Esophagus squamous epithelium (tissue), 5 donors: ENCODE measurements at places on chromosomes 1 and 21. TPM values are rescaled to one million over a fixed set of nuclear protein-coding genes. Genes with fewer than 3 reads are reported as not detected.

DNA sequence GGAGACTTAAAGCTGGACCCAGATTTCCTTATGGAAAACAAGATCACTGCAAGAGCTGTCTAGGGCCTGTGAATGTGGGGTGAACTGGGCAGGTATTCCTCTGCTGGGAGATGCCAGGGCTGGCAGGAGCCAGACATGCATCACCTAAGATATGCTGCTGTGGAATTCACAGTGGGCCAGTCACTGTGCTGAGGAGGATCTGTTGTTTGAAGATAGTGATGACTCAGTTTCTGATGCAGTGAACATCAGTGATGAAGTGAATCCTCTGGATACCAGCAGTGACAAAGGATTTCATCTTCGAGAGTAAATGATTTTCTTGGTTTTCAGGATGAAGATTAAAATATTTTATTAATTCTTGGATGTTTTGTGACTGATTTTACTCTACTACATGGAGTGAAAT, 29.9 kb upstream of the CAMSAP2 start:
- no peak overlapping the region for H3K27ac ChIP-seq
- DNase-seq, result no peak
- no peaks in the 10 kb centered on the region for H3K36me3 ChIP-seq
- no peaks in the 10 kb centered on the region for H3K27me3 ChIP-seq

DNA sequence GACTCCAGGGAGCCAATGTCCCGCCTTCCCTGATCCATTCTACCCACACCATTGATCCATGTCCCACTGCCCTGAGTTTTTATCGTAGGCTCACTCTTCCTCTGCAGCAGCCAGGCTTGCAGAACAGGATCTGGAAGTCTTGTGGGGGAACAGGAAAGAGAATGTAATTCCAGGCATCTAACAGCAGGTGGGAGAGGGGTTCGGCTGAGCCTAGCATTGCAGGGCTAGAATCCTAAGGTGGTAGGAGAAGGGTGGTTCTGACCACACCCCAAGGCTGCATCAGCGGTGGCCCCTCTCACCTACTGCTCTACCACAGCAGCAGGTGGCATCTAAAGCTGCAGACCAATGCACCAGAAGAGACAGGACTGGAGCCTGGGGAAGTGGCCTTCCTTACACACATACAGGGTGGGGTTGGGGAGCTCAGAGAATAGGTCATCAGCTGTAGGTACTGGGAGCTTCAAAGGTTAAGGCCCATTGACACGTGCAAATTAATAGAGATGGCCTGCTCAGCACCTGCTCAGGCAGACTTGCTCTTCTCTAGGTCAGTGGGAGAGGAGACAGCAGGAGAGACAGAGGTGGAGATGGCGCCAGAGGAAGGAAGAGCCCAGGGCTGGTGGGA, 20.5 kb downstream of the KNCN start:
- H3K27me3 ChIP-seq, result peaks cover 91% of the 10 kb centered on the region
- no peaks in the 10 kb centered on the region for H3K36me3 ChIP-seq
- peaks cover 36% of the 10 kb centered on the region for H3K4me1 ChIP-seq
- H3K27ac ChIP-seq, result no peak overlapping the region
- DNase-seq, result no peak

DNA sequence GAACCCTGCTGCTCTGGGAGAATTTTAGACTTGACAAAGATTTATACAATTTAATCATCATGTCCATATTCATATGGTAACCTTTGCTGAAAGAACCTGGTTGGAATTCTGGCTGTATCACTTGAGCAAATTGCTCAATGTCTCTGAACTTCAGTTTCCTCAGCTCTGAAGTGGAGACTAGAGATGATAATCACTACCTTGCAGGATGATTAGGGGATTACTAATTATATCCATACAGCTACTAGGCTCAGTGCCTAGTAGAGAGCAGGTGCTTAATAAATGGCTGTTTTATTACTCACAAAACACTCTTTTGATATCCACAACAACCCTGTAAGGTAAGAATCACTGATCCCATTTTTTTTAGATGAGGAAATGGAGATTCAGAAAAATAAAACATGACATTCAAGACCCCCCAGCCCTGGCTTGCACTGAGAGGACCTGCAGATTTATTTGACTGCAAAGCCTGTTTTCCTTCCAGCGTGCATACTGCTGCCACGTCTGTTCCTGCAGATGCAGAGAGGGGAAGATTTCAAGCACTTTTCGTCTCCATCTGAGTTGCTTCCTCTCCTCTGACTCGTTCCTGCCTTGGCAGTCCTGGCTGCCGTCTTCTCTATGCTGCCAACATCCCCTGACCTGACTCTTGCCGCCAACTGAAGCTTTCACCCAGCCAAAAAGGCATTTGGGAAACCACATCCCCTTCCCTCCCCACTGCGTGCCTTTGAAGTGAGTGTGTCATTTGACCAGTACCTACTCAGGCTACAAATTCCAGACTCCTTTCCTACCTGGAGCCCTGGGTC, 203.0 kb downstream of the PLPP3 start:
- peaks cover 45% of the 10 kb centered on the region for H3K4me1 ChIP-seq
- DNase-seq, result no peak
- H3K36me3 ChIP-seq, result no peaks in the 10 kb centered on the region
- no peak overlapping the region for H3K4me3 ChIP-seq
- peak overlapping the region; percentile 12 for H3K27ac ChIP-seq

- no peaks in the 10 kb centered on the region for H3K4me1 ChIP-seq
- H3K36me3 ChIP-seq, result no peaks in the 10 kb centered on the region
- no peak overlapping the region for H3K27ac ChIP-seq
- no peak overlapping the region for H3K4me3 ChIP-seq
- no peaks in the 10 kb centered on the region for H3K27me3 ChIP-seq
Measured at GRCh38 chr1:46057781-46058180, 74.6 kb downstream of the PIK3R3 start.

GRCh38 chr1:175597205-175597604, 146.2 kb downstream of the TNR start:
- no peaks in the 10 kb centered on the region for H3K36me3 ChIP-seq
- H3K27ac ChIP-seq, result no peak overlapping the region
- DNase-seq, result no peak
- peaks cover 25% of the 10 kb centered on the region for H3K27me3 ChIP-seq

- H3K36me3 ChIP-seq, result no peaks in the 10 kb centered on the region
- no peak overlapping the region for H3K27ac ChIP-seq
- peaks cover 17% of the 10 kb centered on the region for H3K27me3 ChIP-seq
- DNase-seq, result no peak
Measured at GRCh38 chr1:53460666-53461322, 1.6 kb downstream of the DMRTB1 start.

- no peak overlapping the region for H3K4me3 ChIP-seq
- no peaks in the 10 kb centered on the region for H3K4me1 ChIP-seq
- no peak overlapping the region for H3K27ac ChIP-seq
- H3K27me3 ChIP-seq, result no peaks in the 10 kb centered on the region
Measured at GRCh38 chr1:62906428-62906886, 122.5 kb downstream of the ATG4C start.

DNA sequence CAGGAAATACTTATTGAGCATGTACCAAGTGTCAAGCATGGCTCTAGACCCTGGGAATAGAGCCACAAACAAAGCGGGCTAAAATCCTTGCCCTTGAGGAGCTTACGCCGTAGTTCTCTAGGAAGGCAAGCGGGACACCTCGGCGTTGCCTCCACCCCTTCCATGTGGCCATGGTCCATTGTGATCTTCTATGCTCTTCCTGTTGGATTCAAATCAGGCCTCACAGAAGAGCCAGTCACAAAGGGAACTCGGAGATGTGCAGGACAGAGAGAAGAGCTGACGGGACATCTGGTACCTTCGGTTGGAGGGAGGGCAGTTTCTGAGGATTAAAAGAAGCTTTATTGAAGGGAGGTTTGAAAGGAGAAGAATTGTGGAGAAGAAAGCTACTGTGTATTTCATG, 129.3 kb downstream of the TMEM53 start:
- H3K4me1 ChIP-seq, result peaks cover 3% of the 10 kb centered on the region
- no peak for DNase-seq
- no peaks in the 10 kb centered on the region for H3K27me3 ChIP-seq
- no peak overlapping the region for H3K4me3 ChIP-seq
- H3K27ac ChIP-seq, result no peak overlapping the region
- H3K36me3 ChIP-seq, result no peaks in the 10 kb centered on the region

DNA sequence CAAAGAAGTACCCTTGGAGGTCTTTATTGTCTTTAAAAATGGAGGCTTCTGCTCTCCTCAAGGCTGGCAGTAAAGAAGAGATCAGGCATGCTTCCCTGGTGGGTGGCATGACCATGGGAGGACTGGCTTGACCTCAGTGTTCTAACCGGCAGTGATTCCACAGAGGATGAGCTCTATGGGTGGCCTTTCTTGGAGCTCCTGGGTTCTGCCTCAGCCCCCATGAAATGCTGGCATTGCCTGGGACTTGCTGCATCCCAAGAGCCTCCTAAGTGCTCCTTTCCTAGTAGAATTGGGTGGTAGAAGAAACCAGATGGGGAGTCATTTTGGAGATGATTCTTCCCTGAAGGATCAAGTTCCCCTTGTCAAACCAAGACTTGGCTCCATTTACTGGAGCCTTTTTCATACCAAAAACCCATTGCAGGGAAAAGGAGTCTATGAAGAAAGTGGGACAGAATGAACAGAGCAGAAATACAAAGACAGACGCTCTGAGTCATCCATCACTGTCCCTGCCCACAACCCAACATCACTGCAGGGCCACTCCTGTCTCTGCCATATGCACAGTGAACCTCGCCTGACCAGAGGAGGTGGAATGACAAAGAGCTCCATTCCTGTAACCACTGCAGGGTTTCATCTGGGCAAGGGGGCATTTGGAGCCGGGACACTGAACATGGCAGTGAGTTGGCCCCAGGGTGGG, 42.4 kb downstream of the RIMS3 start:
- no peaks in the 10 kb centered on the region for H3K27me3 ChIP-seq
- H3K4me1 ChIP-seq, result no peaks in the 10 kb centered on the region
- H3K36me3 ChIP-seq, result no peaks in the 10 kb centered on the region
- no peak overlapping the region for H3K4me3 ChIP-seq
- H3K27ac ChIP-seq, result no peak overlapping the region
- DNase-seq, result no peak

- no peak for DNase-seq
- H3K4me1 ChIP-seq, result no peaks in the 10 kb centered on the region
- H3K36me3 ChIP-seq, result peaks cover 17% of the 10 kb centered on the region
- H3K4me3 ChIP-seq, result no peak overlapping the region
- H3K27me3 ChIP-seq, result no peaks in the 10 kb centered on the region
Measured at GRCh38 chr1:180791806-180792205, 120.9 kb upstream of the KIAA1614 start.

GRCh38 chr1:59761443-59761842, 53.3 kb upstream of the HOOK1 start:
- H3K4me1 ChIP-seq, result peaks cover 73% of the 10 kb centered on the region
- H3K36me3 ChIP-seq, result no peaks in the 10 kb centered on the region
- DNase-seq, result no peak
- H3K4me3 ChIP-seq, result no peak overlapping the region

DNA sequence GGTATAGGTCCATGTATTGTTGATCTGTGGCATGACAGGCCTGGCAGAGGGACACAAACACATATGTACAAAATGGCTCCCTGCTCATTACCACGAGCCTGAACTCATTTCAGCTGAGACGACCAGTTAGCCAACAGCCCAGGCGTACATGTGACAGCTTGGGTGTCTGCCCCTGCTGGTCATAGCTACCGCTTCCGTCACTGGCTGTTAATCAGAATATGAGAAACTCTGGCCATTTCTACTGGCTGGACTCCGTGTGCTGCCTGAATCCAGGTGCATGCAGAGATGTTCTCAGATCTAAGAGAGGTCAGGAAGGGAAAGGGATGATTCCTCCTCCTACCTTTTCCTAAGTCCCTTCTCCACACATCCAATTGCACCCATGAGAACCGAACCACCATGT, 144.5 kb downstream of the PBX1 start:
- no peak overlapping the region for H3K27ac ChIP-seq
- H3K4me1 ChIP-seq, result peaks cover 91% of the 10 kb centered on the region

GRCh38 chr1:54540582-54541295, 7.3 kb upstream of the ACOT11 start:
- DNase-seq, result no peak
- no peak overlapping the region for H3K27ac ChIP-seq
- H3K27me3 ChIP-seq, result no peaks in the 10 kb centered on the region
- H3K4me1 ChIP-seq, result peaks cover 24% of the 10 kb centered on the region

- no peak overlapping the region for H3K4me3 ChIP-seq
- no peaks in the 10 kb centered on the region for H3K36me3 ChIP-seq
- H3K27ac ChIP-seq, result no peak overlapping the region
Measured at GRCh38 chr1:10733474-10734366, 62.7 kb downstream of the CASZ1 start.

GRCh38 chr21:38129711-38130110, 127.1 kb upstream of the KCNJ15 start:
- H3K4me3 ChIP-seq, result no peak overlapping the region
- DNase-seq, result no peak
- H3K27ac ChIP-seq, result no peak overlapping the region
- H3K4me1 ChIP-seq, result no peaks in the 10 kb centered on the region
- no peaks in the 10 kb centered on the region for H3K27me3 ChIP-seq

DNA sequence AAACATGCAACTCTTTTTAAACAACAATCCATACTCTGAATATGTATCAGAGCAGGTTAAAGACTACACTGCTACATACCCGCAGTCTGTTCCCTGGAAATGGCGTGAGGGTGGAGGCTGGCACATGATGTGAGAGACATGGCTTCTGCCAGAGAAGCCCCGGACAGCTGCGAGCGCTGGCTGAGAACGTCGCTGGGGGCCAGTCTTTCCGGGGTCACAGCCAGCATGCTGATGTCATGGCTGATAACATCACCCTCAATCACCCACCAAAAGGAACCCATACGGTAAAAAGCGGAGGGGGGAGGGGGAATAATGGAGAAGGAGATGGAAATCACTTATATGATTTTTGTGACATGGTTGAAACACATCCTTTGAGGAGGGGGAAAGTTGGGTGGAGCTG, 29.1 kb downstream of the C1orf198 start:
- no peaks in the 10 kb centered on the region for H3K4me1 ChIP-seq
- DNase-seq, result no peak
- no peaks in the 10 kb centered on the region for H3K27me3 ChIP-seq
- peaks cover 68% of the 10 kb centered on the region for H3K36me3 ChIP-seq
- no peak overlapping the region for H3K27ac ChIP-seq

- H3K36me3 ChIP-seq, result no peaks in the 10 kb centered on the region
- H3K4me1 ChIP-seq, result no peaks in the 10 kb centered on the region
- H3K4me3 ChIP-seq, result no peak overlapping the region
- no peak overlapping the region for H3K27ac ChIP-seq
Measured at GRCh38 chr1:172918478-172918877, 132.3 kb downstream of the TNFSF18 start.

Gene LCE3B
- total RNA-seq, result not detected

Gene ZMYND12
- total RNA-seq, result not detected

Gene OR2G2
- not detected for total RNA-seq

Gene SPRR2G
- not detected for total RNA-seq

Gene HUNK
- 0.40 TPM for total RNA-seq

Gene RPE65
- not detected for total RNA-seq

Gene PTTG1IP
- 132 TPM for total RNA-seq

Gene ORC1
- 1.7 TPM for total RNA-seq
